ENCODE measurements at places on chromosomes 11 and 22.

DNA sequence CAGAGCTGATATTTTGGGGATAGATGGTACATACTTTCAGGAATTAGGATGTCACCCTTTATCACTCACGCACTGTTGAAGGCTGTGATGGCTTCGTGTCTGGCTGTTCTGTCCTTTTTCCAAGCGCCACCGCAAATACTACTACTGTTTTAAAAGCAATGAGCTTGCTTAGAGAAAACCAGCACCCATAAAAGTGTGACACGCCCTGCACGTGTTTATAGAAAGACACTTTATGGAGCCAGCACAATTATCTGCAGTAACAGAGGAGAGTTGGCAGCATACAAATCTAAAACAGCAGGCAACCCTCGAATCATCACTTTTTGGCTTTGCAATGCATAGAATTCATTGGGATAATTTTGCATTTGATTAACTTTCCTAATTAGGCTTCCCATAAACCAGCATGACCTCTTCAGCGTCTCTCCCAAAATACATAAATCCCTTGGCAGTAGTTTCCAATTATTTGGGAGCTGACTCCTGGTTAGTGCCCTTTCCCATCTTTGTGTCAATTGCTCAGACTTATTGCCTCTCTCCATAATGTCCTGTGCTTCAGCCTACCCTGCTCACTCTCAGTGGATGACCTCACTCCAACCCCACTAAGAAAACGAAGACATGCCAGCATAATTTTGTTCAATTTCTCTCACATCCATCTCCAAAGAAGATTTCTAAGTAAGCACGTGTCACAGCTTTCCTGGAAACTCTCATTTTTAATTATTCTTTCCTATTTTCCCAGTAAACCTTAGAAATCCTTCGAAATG, 118.7 kb upstream of the LARGE1 start:
- no peak for DNase-seq

DNA sequence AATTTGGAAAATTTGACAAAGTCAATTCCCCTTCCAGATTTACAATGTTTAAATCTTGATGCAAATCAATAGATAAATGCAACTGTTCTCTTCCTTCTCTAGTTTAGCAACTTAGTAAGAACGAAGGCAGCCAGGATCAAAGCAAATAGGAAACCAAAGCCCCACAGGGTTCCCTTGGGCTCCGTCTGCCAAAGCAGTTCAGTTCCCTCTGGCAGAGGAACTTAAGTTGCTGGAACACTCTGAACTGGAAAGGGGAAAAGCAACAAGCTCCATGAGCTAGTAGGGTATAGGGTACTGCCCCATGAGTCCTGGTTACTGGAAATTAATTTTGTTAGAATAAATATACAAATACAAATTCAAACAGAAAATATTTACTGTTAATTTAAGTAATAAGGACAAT, 91.3 kb downstream of the RELT start:
- DNase-seq, result no peak

DNA sequence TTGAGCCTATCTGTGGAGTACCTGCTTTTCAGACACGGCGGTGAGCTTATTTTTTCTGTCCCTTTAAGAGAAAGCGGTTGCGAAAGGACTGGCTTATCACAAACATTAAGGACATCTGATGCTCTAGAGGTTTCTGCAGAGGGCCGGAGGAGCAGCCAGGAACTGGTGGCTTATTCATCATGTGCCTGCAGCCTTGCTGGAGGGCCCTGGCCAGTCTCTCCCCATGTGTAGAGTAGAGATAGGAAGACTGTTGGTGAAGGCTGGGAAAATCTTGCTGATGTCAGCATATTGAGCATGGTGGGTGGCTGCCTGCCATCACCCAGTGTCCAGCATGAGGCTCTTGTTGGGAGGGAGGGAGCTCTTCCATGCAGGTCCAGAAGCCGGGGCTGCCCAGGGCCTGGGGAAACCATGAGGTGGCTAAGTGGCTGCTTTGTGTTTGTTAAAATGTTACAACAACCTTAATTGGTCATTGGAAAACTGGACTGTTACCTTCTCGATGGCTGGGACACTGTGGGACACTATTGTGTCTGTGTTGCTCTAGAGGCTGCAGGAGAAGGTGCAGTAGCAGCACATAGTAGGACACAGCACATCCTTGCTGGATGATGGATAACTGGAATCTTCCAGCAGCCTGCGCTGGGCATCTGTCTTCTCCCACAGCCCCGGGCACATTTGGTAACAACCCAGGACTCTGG, 54.3 kb downstream of the TSPAN18 start:
- peak; percentile 85 for DNase-seq

GRCh38 chr11:120912504-120912903, 111.4 kb upstream of the TBCEL start:
- DNase-seq, result peak; percentile 45

DNA sequence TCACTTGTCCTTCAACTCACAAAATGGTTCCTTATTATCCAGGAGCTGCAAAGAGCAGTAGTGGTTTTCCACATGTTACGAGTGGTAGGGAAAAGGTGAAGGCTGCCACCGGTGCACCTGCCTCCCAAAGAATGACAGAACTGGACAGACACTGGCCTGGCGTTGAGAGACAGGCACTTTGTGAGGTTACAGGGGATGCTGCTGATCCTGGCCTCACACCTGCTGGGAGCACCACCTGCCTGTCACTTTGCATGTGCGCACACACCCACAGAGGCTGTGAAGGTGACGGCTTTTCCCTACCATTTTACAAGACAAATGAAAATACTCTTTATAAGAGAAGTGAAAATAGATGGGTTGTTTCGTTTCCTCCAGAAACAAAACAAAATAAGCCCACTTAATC, 175.3 kb upstream of the B3GAT1 start:
- DNase-seq, result no peak

DNA sequence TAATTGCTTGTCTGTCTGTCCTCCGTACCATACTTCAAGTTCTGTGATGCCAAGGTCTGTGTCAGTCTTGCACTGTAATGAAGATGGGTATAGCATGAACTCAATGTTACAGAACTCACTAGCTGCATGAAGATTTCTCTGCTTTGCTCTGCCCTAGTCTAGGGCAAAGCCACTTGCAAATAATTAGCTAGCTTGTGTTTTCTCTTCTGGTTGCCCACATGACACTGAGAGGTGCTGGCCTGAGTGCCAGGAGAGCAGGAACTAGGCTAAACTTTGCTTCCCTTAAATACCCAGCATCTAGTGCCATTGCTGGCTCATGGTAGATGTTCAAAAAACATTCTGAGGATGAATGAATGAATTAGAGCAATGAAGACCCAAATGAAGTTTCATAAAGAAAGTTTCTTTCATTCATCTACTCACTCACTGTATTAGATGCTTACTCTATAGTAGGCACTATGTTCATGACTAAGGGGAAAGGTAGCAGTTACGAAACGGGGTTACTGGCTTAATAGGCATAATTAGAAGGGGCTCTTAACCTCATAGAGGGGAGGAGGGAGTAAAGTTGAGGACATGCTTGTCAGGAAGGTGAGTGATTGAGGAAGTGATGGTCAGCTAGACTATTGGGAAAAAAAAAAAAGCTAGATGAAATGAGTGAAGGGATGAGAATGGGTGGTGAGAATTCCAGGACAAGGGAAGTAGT, 4.4 kb upstream of the ENDOD1 start:
- DNase-seq, result no peak

GRCh38 chr11:61163021-61163420, 1.8 kb upstream of the VPS37C start:
- DNase-seq, result no peak

DNA sequence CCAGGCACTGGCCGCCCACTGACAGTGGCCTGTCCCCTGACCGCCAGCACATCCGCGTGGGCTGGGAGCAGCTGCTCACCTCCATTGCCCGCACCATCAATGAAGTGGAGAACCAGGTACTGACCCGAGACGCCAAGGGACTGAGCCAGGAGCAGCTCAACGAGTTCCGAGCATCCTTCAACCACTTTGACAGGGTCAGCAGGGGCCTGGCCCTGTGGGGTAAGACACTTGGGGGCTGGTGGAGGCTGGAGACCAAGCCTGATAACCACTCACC, 6.5 kb downstream of the CTSF start:
- DNase-seq, result no peak

- no peak for DNase-seq
Observed at GRCh38 chr11:134734141-134734845, 322.3 kb upstream of the B3GAT1 start.

GRCh38 chr11:67421430-67422031, 6.1 kb downstream of the CARNS1 start:
- DNase-seq, result no peak

Data from large intestine (tissue), 12 donors.